ENCODE measurements at places on chromosomes 3 and 15.

GRCh38 chr3:115272036-115272824, 125.1 kb upstream of the ZBTB20 start:
- DNase-seq, result no peak

GRCh38 chr3:140972833-140973232, 31.2 kb downstream of the SLC25A36 start:
- DNase-seq, result no peak

- no peak for DNase-seq
Measured at GRCh38 chr3:140736863-140737460, 59.1 kb downstream of the TRIM42 start.

- DNase-seq, result no peak
Measured at GRCh38 chr3:77524463-77524862, 484.6 kb downstream of the ROBO2 start.

DNA sequence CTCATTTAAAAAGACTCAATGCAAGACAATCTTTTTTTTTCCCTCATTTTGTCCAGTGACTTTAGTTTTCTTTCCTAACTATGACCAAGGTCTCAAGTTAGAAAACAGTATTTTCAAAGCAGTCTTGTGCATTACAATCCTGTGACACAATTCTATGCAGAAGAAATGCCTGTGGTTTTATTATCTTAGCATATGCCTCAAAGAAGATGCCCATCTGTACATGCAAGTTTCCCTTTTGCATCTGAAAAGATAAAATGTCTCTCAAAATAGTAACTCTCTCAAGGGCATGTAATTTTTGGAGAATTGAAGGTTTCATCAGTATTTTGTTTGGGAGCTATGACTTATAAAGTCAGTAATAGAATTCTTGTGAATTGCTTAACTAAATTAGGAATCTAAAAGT, 292.0 kb upstream of the SUCLG2 start:
- DNase-seq, result no peak

DNA sequence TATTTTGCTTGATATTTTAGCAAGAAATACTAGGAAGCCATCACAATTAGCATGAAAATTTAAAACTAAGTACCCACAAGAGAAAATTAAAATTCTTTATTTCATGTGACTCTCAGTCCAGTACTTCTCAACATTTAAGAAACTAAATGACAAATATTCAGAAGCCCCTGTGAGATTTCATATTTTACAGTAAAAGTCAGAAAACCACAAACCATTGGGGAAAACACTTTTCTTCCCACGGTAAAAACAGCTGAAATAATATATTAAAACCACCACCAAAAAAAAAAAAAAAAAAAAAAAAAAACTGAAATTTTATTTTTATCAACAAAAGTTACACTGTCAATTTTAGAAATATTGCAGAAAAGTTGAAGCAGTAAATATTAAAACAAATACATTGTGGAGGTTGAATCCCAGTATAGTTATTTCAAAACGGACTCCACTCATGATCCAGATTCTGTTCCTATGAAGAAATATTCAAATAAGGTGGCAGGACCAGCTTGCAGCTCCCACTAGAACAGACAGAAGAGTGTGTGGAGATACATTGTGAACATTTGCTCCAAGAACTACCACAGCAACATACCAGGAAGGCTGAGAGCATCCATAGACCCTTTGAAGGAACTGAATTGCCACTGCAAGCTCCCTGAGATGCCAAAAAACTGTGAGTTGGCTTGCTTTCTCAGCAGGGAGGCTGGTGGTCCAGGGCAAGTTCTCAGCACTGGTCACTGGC, 308.2 kb downstream of the CTNNB1 start:
- no peak for DNase-seq

DNA sequence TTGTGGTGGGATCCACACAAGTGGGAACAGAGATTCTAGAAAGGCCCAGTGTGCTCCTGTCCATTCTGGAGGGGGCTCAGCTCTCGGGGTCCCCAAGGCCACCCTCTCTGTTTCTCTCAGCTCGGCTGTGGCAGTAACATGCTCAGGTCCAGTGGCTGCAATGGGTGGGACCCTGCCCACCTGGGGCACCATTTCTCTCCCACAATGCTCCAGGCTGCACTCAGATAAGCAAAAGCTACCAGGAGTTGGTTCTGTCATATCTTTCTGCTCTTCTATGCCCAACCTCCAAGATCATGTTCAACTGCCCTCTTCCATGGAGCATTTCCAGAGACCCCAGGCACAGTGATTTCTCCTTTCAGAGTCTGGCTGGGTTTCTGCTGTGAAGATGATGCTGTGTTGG, 40.8 kb downstream of the ITGA11 start:
- no peak for DNase-seq

DNA sequence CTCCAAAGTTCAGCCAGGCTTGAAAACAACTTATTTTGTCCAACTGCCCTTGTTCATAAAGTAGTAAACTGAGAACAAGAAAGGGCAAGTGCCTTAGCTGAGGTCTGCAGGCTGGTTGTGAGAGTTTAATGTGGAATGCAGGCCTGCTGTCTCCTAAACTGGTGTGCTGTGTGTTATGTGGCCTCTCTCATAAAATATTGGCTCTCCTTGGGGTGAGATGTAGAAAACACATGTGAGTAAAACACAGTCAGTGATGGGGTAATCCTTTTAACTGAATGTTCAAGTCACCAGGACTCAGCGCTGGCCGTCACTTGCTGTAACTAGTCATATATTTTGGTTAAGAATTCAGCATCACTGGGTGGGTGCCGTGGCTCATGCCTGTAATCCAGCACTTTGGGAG, 7.1 kb upstream of the ST6GAL1 start:
- DNase-seq, result no peak

- no peak for DNase-seq
Measured at GRCh38 chr3:153289334-153289808, 127.3 kb downstream of the RAP2B start.

Data from CD4-positive, CD25-positive, alpha-beta regulatory T cell (primary cell).